Activated T-cell treated with anti-CD3 and anti-CD28 coated beads, Interleukin-2, amount 50 U/mL, for 72 hours (primary cell): ENCODE measurements at places on chromosomes 12 and 14. TPM values are rescaled to one million over a fixed set of nuclear protein-coding genes. Genes with fewer than 3 reads are reported as not detected.

GRCh38 chr14:32005628-32006027, 71.5 kb upstream of the ARHGAP5 start:
- peaks cover 8% of the 10 kb centered on the region for H3K27me3 ChIP-seq
- no peaks in the 10 kb centered on the region for H3K4me1 ChIP-seq
- no peak overlapping the region for H3K27ac ChIP-seq
- no peak overlapping the region for H3K4me3 ChIP-seq
- no peaks in the 10 kb centered on the region for H3K36me3 ChIP-seq

- no peak for DNase-seq
- no peaks in the 10 kb centered on the region for H3K27me3 ChIP-seq
- H3K4me1 ChIP-seq = no peaks in the 10 kb centered on the region
- no peaks in the 10 kb centered on the region for H3K36me3 ChIP-seq
- H3K4me3 ChIP-seq = no peak overlapping the region
Measured at GRCh38 chr12:102685841-102686240, 205.5 kb upstream of the IGF1 start.

- no peak overlapping the region for H3K27ac ChIP-seq
- H3K36me3 ChIP-seq = no peaks in the 10 kb centered on the region
- no peaks in the 10 kb centered on the region for H3K4me1 ChIP-seq
- H3K27me3 ChIP-seq = no peaks in the 10 kb centered on the region
- H3K4me3 ChIP-seq = no peak overlapping the region
- DNase-seq = no peak
Measured at GRCh38 chr12:71027856-71028255, 107.3 kb upstream of the PTPRR start.

- no peaks in the 10 kb centered on the region for H3K27me3 ChIP-seq
- no peak for DNase-seq
- peak overlapping the region; percentile 69 for H3K4me3 ChIP-seq
- peaks cover 96% of the 10 kb centered on the region for H3K4me1 ChIP-seq
- peaks cover 2% of the 10 kb centered on the region for H3K36me3 ChIP-seq
Measured at GRCh38 chr14:101844219-101844618, 82.7 kb downstream of the PPP2R5C start.

DNA sequence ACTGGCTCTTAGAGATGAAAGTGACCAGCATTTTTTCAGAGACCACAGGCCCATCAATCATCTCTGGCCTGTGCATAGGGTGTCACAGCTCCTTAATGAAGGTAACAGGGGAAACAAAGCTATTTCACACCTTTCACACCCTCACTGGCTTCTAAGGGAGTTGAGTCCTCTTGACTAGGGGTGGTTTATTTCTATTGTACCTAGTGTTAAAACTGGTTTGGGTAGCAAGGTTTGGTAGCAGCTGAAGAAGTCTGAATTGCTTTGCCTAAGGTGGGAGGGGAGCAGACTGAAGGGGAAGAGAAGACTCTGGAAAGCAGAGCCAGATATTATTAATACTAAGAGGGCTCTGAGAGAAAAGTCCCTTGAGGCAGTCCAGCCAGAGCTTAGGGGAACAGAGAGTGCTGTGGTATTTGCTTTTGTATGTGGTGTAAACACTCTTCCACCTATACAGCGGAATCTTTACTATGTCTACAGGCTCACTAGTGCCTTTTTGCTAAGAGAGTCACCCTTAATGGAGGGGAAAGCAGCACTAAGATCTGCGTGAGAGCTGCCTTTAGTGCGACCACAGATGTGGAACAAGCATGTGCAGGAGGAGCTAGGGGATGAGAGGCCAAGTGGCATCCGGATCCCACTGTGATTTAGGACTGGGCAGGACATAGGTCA, 95.8 kb downstream of the STXBP6 start:
- no peak overlapping the region for H3K27ac ChIP-seq
- H3K27me3 ChIP-seq = peaks cover 20% of the 10 kb centered on the region
- H3K4me3 ChIP-seq = no peak overlapping the region
- no peaks in the 10 kb centered on the region for H3K36me3 ChIP-seq
- H3K4me1 ChIP-seq = no peaks in the 10 kb centered on the region

- H3K4me3 ChIP-seq = no peak overlapping the region
- no peaks in the 10 kb centered on the region for H3K36me3 ChIP-seq
- no peaks in the 10 kb centered on the region for H3K27me3 ChIP-seq
- no peaks in the 10 kb centered on the region for H3K4me1 ChIP-seq
- DNase-seq = no peak
Measured at GRCh38 chr14:25351269-25351668, 301.3 kb upstream of the STXBP6 start.

GRCh38 chr12:106214571-106214970, 33.2 kb downstream of the CKAP4 start:
- H3K36me3 ChIP-seq = peaks cover 5% of the 10 kb centered on the region
- no peaks in the 10 kb centered on the region for H3K4me1 ChIP-seq
- no peak for DNase-seq
- H3K27me3 ChIP-seq = peaks cover 51% of the 10 kb centered on the region
- H3K27ac ChIP-seq = no peak overlapping the region

DNA sequence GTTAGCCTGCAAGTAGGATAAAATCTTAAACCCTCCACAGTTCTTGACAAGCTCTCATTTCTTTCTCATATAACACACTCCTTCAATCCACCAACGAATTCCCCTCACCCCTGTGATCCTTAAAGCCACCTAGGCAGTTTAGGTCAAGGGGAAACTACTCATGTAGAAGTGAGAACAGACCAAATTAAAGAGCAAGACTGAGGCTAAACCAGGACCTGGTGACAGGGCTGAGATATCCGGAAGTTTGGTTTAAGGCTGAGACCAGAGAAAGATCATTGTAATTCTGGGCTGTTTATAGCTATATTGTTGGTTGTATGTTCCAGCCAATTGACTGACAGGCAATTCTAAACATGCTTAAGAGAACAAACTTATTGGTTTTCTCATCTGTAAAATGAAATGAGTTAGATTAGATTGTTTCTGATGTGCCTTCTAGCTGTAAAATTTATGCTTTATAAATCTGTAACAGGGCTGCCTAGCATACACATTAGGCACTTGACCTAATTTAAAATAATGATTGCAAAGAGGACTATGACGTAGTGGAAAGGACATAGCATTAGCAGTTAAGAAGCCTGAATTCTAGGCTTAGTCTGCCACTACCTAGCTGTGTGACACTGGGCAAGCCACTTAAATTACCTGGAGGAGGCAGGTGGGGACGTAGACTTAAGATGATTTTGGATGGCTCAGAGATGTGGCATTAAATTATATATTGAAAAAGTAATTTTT, 53.9 kb upstream of the PTGR2 start:
- no peak for DNase-seq
- H3K4me1 ChIP-seq = no peaks in the 10 kb centered on the region
- H3K36me3 ChIP-seq = no peaks in the 10 kb centered on the region
- no peak overlapping the region for H3K4me3 ChIP-seq

Gene PLEKHD1
- not detected for total RNA-seq

Gene SOAT2
- total RNA-seq = 7.9 TPM

Gene IFI27L2
- 52.0 TPM for total RNA-seq

Gene SELPLG
- 55.4 TPM for total RNA-seq
